ENCODE measurements at places on chromosomes 6 and 20. TPM values are rescaled to one million over a fixed set of nuclear protein-coding genes. Genes with fewer than 3 reads are reported as not detected.

The MEP1A gene
- not detected for total RNA-seq

The THBS2 gene
- total RNA-seq = 37.6 TPM

The STK4 gene
- total RNA-seq = 31.8 TPM

The BPIFA1 gene
- not detected for total RNA-seq

The TGM3 gene
- total RNA-seq = not detected

- no peaks in the 10 kb centered on the region for H3K27me3 ChIP-seq
- H3K4me1 ChIP-seq = no peaks in the 10 kb centered on the region
- no peak overlapping the region for H3K27ac ChIP-seq
Observed at GRCh38 chr6:16539086-16539931, 222.0 kb downstream of the ATXN1 start.

- no peaks in the 10 kb centered on the region for H3K4me1 ChIP-seq
- H3K27me3 ChIP-seq = no peaks in the 10 kb centered on the region
- no peak overlapping the region for H3K4me3 ChIP-seq
- H3K27ac ChIP-seq = no peak overlapping the region
- DNase-seq = no peak
Observed at GRCh38 chr6:169867751-169868191, 116.3 kb downstream of the ERMARD start.

DNA sequence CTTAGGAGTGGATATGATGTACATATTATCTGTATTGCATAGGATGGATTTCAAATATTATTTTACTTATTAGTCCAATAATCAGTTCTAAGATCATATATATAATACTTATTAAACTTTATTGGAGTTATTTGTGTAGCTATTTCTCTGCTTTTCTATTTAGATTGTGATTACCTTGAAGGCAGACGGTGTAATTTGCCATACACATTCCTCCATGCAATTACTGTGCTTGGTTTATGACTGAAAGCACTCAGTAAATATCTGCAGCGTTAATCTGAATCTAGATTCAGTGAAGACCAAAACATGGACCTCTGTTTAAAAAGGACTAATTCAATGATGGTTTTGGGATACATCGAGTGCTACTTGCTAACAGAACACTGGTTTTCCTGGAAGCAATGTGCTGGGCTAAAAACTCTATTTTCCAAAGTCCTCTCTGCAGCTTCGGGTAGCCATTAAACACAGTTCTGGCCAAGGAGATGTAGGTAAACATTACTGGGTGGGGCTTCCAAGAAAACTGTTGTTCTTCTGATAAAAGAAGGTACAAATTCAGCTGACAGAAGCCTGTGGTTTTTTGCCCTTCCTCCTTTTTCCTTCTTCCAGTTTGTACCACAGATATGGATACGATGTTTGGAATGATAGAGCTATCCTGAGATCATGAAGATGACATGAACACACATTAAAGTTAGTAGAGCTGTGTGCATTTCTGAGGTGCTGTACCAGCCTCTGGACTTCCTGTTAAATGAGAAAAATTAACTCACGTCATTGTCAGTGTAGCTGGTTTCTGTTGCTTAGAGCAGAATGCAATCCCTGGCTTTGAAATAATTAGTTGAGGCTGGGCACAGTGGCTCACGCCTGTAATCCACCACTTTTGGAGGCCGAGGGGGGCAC lies 136.5 kb upstream of the NUP153 start:
- H3K27ac ChIP-seq = no peak overlapping the region
- H3K36me3 ChIP-seq = no peaks in the 10 kb centered on the region
- DNase-seq = no peak
- H3K4me3 ChIP-seq = no peak overlapping the region
- H3K27me3 ChIP-seq = no peaks in the 10 kb centered on the region

DNA sequence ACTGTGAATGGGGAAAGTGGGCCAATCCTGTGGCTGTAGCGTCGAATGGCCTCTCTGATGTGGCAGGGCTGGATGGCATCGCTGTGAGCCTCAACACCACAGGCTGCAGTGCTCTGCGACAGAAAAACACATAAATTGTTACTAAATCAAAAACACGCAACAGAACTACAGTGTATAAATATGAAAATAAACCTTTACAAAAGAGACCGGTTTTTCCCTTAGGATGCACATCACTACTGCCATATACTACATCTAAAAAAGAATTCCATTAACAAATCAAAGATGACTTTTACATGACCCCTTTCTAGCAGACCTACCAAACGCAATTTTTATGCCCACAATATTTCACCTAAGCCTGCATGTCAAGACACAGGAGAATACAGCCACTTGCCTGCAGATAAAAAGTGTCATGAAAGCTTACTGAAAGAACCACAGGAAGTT lies 395.5 kb upstream of the RUNX2 start:
- H3K36me3 ChIP-seq = no peaks in the 10 kb centered on the region
- H3K27ac ChIP-seq = no peak overlapping the region
- no peaks in the 10 kb centered on the region for H3K27me3 ChIP-seq
- H3K4me3 ChIP-seq = no peak overlapping the region

DNA sequence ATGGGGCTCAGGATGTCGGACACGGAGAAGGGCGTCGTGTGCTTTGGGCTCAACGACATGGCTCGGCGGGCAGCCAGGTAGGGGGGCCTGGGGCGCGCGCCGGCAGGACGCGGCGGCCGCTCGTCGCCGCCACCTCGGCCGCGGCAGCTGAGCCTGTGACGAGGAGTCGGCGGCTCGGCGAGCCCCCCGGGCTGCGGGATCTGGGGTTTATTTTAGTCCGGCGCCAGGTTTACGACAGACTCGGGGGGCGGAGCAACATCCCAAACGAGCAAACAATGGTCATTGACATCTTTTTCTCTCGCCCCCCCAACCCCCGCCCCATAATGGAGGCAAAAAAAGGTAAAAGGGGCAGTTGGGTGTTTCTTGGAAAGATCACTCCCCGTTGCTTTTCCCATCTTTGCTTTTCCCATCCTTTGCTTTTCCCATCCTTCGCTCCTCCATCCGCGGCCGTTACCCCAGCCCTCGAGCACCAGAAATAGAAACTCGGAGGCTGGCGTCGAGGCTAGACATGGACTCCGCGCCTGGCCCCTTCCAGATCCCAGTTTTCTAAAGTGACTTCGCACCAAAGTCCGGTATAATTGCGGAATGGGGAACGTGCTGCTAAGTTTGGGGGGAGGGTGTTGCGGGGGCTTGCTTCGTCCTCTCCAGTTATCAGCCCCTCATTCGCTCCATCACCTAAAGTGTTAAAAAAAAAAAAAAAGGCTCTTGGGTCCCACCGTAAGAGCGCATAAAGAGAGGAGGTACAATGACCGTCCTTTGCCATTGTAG lies at the start of gene NKX2-4:
TSS of gene NKX2-4 (minus strand) at position 186 of the 768 bp plus-strand sequence. CDS start at position 59, 127 bp downstream.
- H3K4me3 ChIP-seq = no peak within 1 kb of the TSS
- H3K27me3 ChIP-seq = peaks cover 100% of the 10 kb centered on the region
- H3K27ac ChIP-seq = no peak within 1 kb of the TSS
- H3K36me3 ChIP-seq = no peaks in the 10 kb centered on the region

GRCh38 chr6:6505111-6505510 lies 83.4 kb upstream of the LY86 start:
- no peaks in the 10 kb centered on the region for H3K36me3 ChIP-seq
- no peaks in the 10 kb centered on the region for H3K27me3 ChIP-seq
- no peak overlapping the region for H3K4me3 ChIP-seq
- H3K4me1 ChIP-seq = no peaks in the 10 kb centered on the region

GRCh38 chr20:57361517-57361916 lies 10.5 kb downstream of the RAE1 start:
- peaks cover 7% of the 10 kb centered on the region for H3K36me3 ChIP-seq
- no peak for DNase-seq
- H3K4me1 ChIP-seq = peaks cover 8% of the 10 kb centered on the region
- H3K4me3 ChIP-seq = no peak overlapping the region

DNA sequence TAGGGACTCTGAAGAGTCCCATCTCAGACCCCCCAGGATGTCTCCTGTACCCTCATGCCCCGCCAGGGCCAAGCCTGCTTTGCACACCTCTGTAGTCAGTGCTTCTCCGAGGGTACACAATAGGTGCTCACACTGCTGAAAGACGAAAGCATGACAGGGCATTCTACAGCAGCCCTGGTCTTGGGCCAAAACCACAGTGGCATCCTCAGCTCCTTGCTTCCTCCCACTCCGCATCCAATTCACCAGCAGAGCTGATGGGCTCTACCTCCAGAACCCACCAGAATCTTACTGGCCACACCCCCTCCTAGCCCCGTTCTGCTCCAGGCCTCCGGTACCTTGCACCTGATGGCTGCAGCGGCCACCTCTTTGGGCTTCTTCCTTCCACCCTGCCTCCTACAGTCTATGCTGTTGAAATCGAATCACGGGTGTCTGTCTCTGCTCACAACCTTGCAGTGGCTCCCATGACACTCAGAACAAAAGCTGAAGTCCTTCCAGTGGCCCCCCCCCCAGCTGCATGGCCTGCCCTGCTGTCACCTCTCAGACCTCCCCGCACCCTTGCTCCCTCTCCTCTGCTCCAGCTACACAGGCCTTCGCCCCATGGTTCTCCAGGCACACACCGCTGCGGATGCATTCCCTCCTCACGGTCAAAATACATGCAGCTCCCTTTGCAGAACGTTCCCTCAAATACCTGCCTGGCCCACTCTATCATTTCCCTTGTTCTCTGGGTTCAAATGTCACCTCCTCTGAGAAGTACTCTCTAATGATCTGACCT lies 1.2 kb downstream of the ANGPT4 start:
- no peak for DNase-seq
- H3K4me1 ChIP-seq = no peaks in the 10 kb centered on the region
- no peak overlapping the region for H3K27ac ChIP-seq
- H3K4me3 ChIP-seq = no peak overlapping the region

DNA sequence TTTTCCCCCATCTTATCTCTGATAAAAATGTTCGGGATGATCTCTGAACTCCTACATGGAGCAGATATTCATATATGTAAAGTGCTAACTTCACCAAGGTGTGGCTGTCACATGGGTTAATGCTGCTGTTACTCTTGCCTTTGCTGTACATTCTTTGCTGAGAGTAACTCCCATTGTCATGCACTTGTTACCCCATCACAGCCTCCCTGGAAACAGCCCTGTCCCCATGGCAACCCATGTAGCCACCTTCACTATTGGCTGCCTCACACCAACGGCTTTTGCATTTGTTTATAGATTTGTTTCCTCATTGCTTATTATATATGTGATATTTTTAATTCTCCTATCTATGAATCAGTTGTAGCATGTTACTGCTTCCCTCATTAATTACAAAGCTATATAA lies 17.3 kb upstream of the IBTK start:
- no peaks in the 10 kb centered on the region for H3K36me3 ChIP-seq
- H3K4me1 ChIP-seq = peaks cover 8% of the 10 kb centered on the region
- no peak overlapping the region for H3K27ac ChIP-seq
- no peaks in the 10 kb centered on the region for H3K27me3 ChIP-seq
- H3K4me3 ChIP-seq = no peak overlapping the region

GRCh38 chr20:6381887-6382286 lies 259.1 kb upstream of the FERMT1 start:
- no peaks in the 10 kb centered on the region for H3K4me1 ChIP-seq
- no peaks in the 10 kb centered on the region for H3K27me3 ChIP-seq
- H3K4me3 ChIP-seq = no peak overlapping the region
- no peaks in the 10 kb centered on the region for H3K36me3 ChIP-seq

DNA sequence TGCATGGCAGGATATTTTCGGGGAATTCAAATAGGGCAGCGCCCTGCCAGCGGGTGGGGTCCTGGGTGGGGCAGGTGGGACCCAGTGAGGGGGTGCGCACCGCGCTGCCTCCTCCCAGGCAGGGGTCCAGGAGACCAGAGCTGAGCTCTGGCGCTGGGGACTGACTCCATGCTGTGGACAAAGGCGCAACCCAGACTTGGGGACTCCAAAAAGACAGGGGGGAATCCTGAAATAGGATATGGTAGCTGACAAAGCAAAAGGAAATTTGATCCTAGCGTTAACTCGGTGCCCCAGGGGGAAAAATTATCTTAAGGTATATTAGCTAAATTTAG lies 23.6 kb downstream of the TFAP2A start:
- H3K27ac ChIP-seq = no peak overlapping the region
- H3K4me3 ChIP-seq = no peak overlapping the region
- no peaks in the 10 kb centered on the region for H3K4me1 ChIP-seq
- DNase-seq = no peak
- peaks cover 20% of the 10 kb centered on the region for H3K27me3 ChIP-seq

GRCh38 chr6:113680301-113680700 lies 176.8 kb upstream of the MARCKS start:
- no peak overlapping the region for H3K27ac ChIP-seq
- H3K27me3 ChIP-seq = no peaks in the 10 kb centered on the region
- no peak overlapping the region for H3K4me3 ChIP-seq
- H3K4me1 ChIP-seq = peaks cover 7% of the 10 kb centered on the region
- no peaks in the 10 kb centered on the region for H3K36me3 ChIP-seq
- DNase-seq = no peak

- no peaks in the 10 kb centered on the region for H3K36me3 ChIP-seq
- no peaks in the 10 kb centered on the region for H3K4me1 ChIP-seq
- DNase-seq = no peak
Observed at GRCh38 chr20:16647875-16648597, 74.8 kb upstream of the KIF16B start.

- H3K27ac ChIP-seq = no peak overlapping the region
- H3K4me3 ChIP-seq = no peak overlapping the region
- peak; percentile 36 for DNase-seq
Observed at GRCh38 chr6:31470801-31471200, 27.1 kb upstream of the MICB start.

GRCh38 chr6:48078120-48078519 lies 32.9 kb downstream of the PTCHD4 start:
- no peak overlapping the region for H3K4me3 ChIP-seq
- no peaks in the 10 kb centered on the region for H3K4me1 ChIP-seq
- no peak for DNase-seq
- H3K27me3 ChIP-seq = no peaks in the 10 kb centered on the region
- H3K36me3 ChIP-seq = no peaks in the 10 kb centered on the region
- no peak overlapping the region for H3K27ac ChIP-seq

- no peaks in the 10 kb centered on the region for H3K27me3 ChIP-seq
- H3K4me3 ChIP-seq = no peak overlapping the region
- no peaks in the 10 kb centered on the region for H3K36me3 ChIP-seq
- H3K4me1 ChIP-seq = no peaks in the 10 kb centered on the region
Observed at GRCh38 chr20:61661025-61661424, 404.7 kb downstream of the TAF4 start.

- H3K27me3 ChIP-seq = no peaks in the 10 kb centered on the region
- peaks cover 27% of the 10 kb centered on the region for H3K4me1 ChIP-seq
- H3K27ac ChIP-seq = peak overlapping the region; percentile 91
- peak; percentile 81 for DNase-seq
- peak overlapping the region; percentile 96 for H3K4me3 ChIP-seq
Observed at GRCh38 chr20:2872459-2873009, 747 bp upstream of the PTPRA start.

- peak overlapping the region; percentile 67 for H3K4me3 ChIP-seq
- H3K27me3 ChIP-seq = no peaks in the 10 kb centered on the region
- no peak for DNase-seq
- H3K4me1 ChIP-seq = peaks cover 19% of the 10 kb centered on the region
Observed at GRCh38 chr6:56953597-56954402, 1.1 kb upstream of the BEND6 start.

DNA sequence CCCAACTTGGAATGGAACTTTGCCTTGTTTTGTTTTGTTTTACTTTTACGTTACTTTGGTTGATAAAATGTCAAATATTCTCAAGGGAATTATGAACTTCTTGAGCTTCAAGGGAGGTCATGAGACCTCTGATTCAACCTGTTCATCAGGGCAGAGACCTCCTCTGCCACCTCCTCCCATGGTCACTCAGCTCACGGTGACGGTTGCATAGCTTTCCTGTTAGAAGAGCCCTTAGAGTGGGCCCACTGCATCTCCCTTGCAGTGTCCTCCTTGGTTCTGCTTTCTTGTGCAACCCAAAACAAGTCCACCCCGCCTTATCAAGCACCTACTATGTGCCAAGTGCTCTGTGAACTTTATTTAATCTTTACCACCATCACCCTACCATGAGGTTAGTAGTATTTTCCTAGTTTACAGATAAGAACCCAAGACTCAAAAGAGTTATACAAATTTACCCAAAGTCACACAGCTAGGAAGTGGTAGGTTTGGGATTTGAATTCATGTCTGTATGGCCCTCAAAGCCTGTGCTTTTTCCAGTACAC lies 15.5 kb downstream of the TM9SF4 start:
- H3K27ac ChIP-seq = no peak overlapping the region
- no peaks in the 10 kb centered on the region for H3K27me3 ChIP-seq
- DNase-seq = no peak
- no peaks in the 10 kb centered on the region for H3K36me3 ChIP-seq
- H3K4me1 ChIP-seq = no peaks in the 10 kb centered on the region
- no peak overlapping the region for H3K4me3 ChIP-seq
